ENCODE measurements at places on chromosomes 12 and 14.
A peak's percentile ranks its signal among the peaks of the same experiment; 100 is the strongest.

GRCh38 chr12:88391556-88391955, 188.7 kb downstream of the KITLG start:
- DNase-seq = peak; percentile 26

DNA sequence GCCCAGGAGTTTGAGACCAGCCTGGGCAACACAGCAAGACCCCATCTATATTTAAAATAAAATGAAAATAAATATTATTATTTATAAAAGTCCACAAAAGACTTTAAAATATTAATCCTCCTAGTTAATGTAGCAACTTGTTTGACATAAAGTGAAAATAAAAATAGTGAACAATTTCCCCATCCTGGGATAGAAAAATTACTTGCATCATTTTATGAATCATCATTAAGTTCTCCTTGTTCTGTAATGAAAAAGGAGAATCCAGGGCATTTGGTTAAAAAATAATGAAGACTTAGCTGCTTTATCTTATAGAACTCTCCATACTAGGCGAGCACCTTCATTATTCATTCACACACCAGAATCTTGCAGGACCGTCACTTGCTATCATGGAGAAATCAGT, 66.1 kb downstream of the ELK3 start:
- no peak for DNase-seq

- DNase-seq = no peak
Observed at GRCh38 chr14:36086629-36087395, 89.7 kb downstream of the PTCSC3 start.

GRCh38 chr12:120761519-120761934, 35.9 kb downstream of the ACADS start:
- no peak for DNase-seq

GRCh38 chr12:7797698-7798398, 8.6 kb downstream of the NANOG start:
- DNase-seq = no peak

Measured in H54 (cell line).